Activated CD8-positive, alpha-beta T cell treated with anti-CD3 and anti-CD28 coated beads for 36 hours (primary cell): ENCODE measurements at places on chromosomes 5 and 9. TPM values are rescaled to one million over a fixed set of nuclear protein-coding genes. Genes with fewer than 3 reads are reported as not detected.

Gene PAEP
- not detected for total RNA-seq

Gene TXNDC8
- total RNA-seq, result not detected

Gene TLR4
- total RNA-seq, result not detected

Gene SPATA31E1
- total RNA-seq, result not detected

Gene CTXN3
- not detected for total RNA-seq

Gene IL33
- total RNA-seq, result not detected

Gene ADGRD2
- total RNA-seq, result not detected

Gene CCL21
- total RNA-seq, result not detected

Gene PFN3
- total RNA-seq, result not detected

Gene PCSK5
- 4.7 TPM for total RNA-seq

Gene DAPK1
- total RNA-seq, result 2.1 TPM

Gene SEMA5A
- not detected for total RNA-seq

Gene HSD17B3
- not detected for total RNA-seq

Gene REXO4
- 36.7 TPM for total RNA-seq

Gene LRRC70
- 0.34 TPM for total RNA-seq

Gene FAM81B
- not detected for total RNA-seq

Gene MYOZ3
- total RNA-seq, result 0.11 TPM

Gene HTR4
- not detected for total RNA-seq

Gene ANKS6
- total RNA-seq, result 16.6 TPM

Gene ECM2
- not detected for total RNA-seq

Gene GRIN3A
- total RNA-seq, result not detected

Gene MSMP
- total RNA-seq, result 0.67 TPM

Gene SLIT3
- 0.69 TPM for total RNA-seq

Gene JADE2
- total RNA-seq, result 58.7 TPM

Gene CMBL
- total RNA-seq, result 1.2 TPM

Gene ABCA1
- total RNA-seq, result 0.38 TPM

Gene EGR1
- total RNA-seq, result 46.4 TPM

Gene CDH9
- not detected for total RNA-seq

Gene LAMC3
- 0.43 TPM for total RNA-seq

Gene CCL28
- total RNA-seq, result 15.0 TPM

Gene KCNIP1
- not detected for total RNA-seq

Gene PCDHB5
- not detected for total RNA-seq

Gene FOXD4L6
- total RNA-seq, result not detected

Gene PCDHB4
- not detected for total RNA-seq

Gene IFNA6
- total RNA-seq, result not detected

Gene PCBD2
- total RNA-seq, result 8.8 TPM

Gene NIM1K
- total RNA-seq, result 3.2 TPM

Gene ANKRD55
- not detected for total RNA-seq

Gene OR1K1
- not detected for total RNA-seq

Gene PDE6A
- total RNA-seq, result not detected

Gene PLK2
- 4.0 TPM for total RNA-seq

Gene FOXD4L3
- total RNA-seq, result not detected

Gene OLFML2A
- total RNA-seq, result not detected

Gene PCDHGB3
- 0.07 TPM for total RNA-seq

Gene NUTM2G
- not detected for total RNA-seq

Gene NSMF
- total RNA-seq, result 116 TPM

Gene PCDHGA12
- not detected for total RNA-seq

Gene RANBP17
- total RNA-seq, result not detected

Gene TRIM36
- total RNA-seq, result 0.18 TPM

Gene DNAJB5
- 14.6 TPM for total RNA-seq

Gene BTNL8
- not detected for total RNA-seq

Gene PTTG1
- total RNA-seq, result 132 TPM

Gene KLHL3
- 9.2 TPM for total RNA-seq

Gene COL15A1
- not detected for total RNA-seq

Gene CDH18
- not detected for total RNA-seq

Gene FAM221B
- total RNA-seq, result not detected

Gene ADRA1B
- total RNA-seq, result not detected
